IMR-90 (cell line): ENCODE measurements at places on chromosomes 16 and 17. TPM values are rescaled to one million over a fixed set of nuclear protein-coding genes. Genes with fewer than 3 reads are reported as not detected.

Gene CCL11
- total RNA-seq = not detected in 2 replicates

Gene NLRC3
- total RNA-seq = not detected in 2 replicates

Gene SPECC1
- total RNA-seq = 26.2 and 35.3 TPM in 2 replicates

Gene TMIGD1
- total RNA-seq = not detected in 2 replicates

Gene GSDMA
- not detected in 2 replicates for total RNA-seq

Gene SPATA22
- total RNA-seq = 0.18 and 0.28 TPM in 2 replicates

Gene NPIPB6
- 0.18 and 0.56 TPM in 2 replicates for total RNA-seq

Gene ARL4D
- 12.5 and 12.8 TPM in 2 replicates for total RNA-seq

Gene VWA3A
- total RNA-seq = not detected in 2 replicates

Gene CCDC144A
- 1.4 and 3.6 TPM in 2 replicates for total RNA-seq

Gene NPIPA5
- total RNA-seq = not detected in 2 replicates

Gene SREBF1
- 3.3 and 3.4 TPM in 2 replicates for total RNA-seq

Gene SOX9
- total RNA-seq = 4.1 and 8.3 TPM in 2 replicates

Gene SCIMP
- not detected in 2 replicates for total RNA-seq

Gene GRB2
- 45.0 and 49.3 TPM in 2 replicates for total RNA-seq

Gene PRKCA
- total RNA-seq = 31.0 and 36.9 TPM in 2 replicates

Gene TBC1D3
- not detected in 2 replicates for total RNA-seq

Gene CIITA
- total RNA-seq = not detected in 2 replicates

Gene RNF166
- total RNA-seq = 6.9 and 8.1 TPM in 2 replicates

Gene WNT9B
- not detected in 2 replicates for total RNA-seq

Gene RNF157
- 0.54 and 0.83 TPM in 2 replicates for total RNA-seq

Gene DNAH2
- under 0.01 TPM in 2 replicates for total RNA-seq

Gene ADORA2B
- total RNA-seq = 5.2 and 5.8 TPM in 2 replicates

Gene HSD17B1
- total RNA-seq = 0.56 and 0.72 TPM in 2 replicates

Gene TP53TG3C
- not detected in 2 replicates for total RNA-seq

Gene SLC25A11
- 30.8 and 35.0 TPM in 2 replicates for total RNA-seq
